ENCODE measurements at places on chromosomes 5 and 9. TPM values are rescaled to one million over a fixed set of nuclear protein-coding genes. Genes with fewer than 3 reads are reported as not detected.

DNA sequence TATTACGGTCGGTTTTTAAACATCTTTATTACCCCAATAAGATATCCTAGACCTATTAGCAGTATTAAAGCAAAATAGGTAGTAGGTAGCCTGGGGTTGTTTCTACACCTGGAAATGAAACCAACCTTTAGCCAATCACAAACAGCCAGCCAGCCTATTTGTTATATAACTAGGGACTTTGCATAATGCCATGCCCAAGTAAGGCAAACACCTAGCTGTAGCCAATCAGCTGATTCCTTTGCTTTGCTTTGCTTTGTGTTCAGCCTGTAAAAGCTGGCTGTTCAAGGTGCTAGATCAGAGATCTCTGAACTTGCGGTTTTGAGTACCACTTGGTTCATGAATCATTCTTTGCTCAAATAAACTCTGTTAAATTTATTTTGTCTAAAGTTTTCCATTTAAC lies 46.5 kb upstream of the SETD9 start:
- peaks cover 30% of the 10 kb centered on the region for H3K36me3 ChIP-seq
- no peak for DNase-seq
- H3K4me1 ChIP-seq, result no peaks in the 10 kb centered on the region
- no peak overlapping the region for H3K4me3 ChIP-seq
- H3K27me3 ChIP-seq, result no peaks in the 10 kb centered on the region
- no peak overlapping the region for H3K27ac ChIP-seq

DNA sequence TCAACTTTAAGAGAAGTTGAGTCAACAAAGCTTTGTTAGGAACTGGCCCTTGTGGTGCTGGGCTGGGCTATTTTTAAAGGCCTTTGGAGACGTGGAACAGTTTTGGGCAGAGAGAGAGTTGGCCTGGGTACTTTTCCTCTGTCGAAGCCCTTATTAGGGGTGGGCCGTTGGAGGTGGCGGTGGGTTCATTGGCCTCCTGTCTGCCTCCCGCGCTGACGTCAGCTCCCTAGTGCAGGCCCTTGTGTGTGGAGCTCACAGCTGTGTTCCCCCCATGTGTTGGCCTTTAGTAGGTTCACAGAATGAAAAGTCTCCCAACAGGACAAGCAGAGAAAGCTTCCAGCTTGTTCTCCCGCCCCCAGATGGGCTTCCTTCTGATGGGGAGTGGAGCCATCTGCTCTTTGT lies 2.7 kb downstream of the NCS1 start:
- H3K27me3 ChIP-seq, result peaks cover 15% of the 10 kb centered on the region
- no peak overlapping the region for H3K4me3 ChIP-seq
- peaks cover 9% of the 10 kb centered on the region for H3K36me3 ChIP-seq
- no peaks in the 10 kb centered on the region for H3K4me1 ChIP-seq
- no peak for DNase-seq

DNA sequence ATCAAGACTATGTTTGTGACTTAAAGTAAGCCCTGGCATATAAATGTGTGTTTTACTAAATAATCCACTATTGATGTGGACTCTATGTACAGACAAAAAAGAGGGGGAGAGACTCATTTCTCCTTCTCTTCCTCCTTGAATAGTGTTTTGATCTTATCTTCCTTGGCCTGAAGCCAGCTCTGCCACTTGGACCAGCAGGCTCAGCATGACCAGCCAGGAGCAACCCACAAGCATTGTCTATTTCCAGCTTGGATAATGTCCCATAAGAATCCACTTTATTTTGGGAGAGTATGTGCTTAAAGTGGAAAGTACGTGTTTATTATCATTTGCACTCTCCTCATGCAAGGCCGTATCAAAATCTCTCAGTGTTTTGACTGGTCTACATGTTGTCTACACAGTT lies 23.8 kb upstream of the SLC46A2 start:
- peaks cover 9% of the 10 kb centered on the region for H3K36me3 ChIP-seq
- DNase-seq, result no peak
- no peak overlapping the region for H3K27ac ChIP-seq
- H3K27me3 ChIP-seq, result peaks cover 3% of the 10 kb centered on the region

GRCh38 chr5:115179030-115179393 lies 9.3 kb upstream of the TRIM36 start:
- H3K27ac ChIP-seq, result no peak overlapping the region
- no peak for DNase-seq
- H3K4me1 ChIP-seq, result no peaks in the 10 kb centered on the region

DNA sequence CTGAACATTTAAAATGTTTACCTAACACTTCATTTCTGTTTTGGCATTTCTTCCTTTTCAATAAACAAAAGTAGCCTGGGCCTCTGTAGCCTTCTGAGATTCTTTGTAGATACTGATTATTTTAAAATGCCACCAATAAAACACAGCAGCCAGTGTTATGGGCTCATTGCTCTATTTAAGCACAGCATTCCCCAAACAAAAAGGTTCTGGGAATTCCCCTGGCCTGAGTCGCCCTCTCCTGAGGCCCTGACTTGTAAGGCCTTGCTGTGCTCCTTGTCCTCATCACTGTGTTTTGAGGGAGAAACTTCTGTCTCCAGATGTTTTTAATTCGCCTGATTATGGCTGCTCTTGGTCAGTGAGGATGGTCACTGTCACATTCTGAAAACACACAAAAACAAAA lies 33.0 kb upstream of the CTXN3 start:
- H3K27me3 ChIP-seq, result no peaks in the 10 kb centered on the region
- no peak overlapping the region for H3K27ac ChIP-seq
- H3K4me3 ChIP-seq, result no peak overlapping the region
- DNase-seq, result no peak
- no peaks in the 10 kb centered on the region for H3K36me3 ChIP-seq

DNA sequence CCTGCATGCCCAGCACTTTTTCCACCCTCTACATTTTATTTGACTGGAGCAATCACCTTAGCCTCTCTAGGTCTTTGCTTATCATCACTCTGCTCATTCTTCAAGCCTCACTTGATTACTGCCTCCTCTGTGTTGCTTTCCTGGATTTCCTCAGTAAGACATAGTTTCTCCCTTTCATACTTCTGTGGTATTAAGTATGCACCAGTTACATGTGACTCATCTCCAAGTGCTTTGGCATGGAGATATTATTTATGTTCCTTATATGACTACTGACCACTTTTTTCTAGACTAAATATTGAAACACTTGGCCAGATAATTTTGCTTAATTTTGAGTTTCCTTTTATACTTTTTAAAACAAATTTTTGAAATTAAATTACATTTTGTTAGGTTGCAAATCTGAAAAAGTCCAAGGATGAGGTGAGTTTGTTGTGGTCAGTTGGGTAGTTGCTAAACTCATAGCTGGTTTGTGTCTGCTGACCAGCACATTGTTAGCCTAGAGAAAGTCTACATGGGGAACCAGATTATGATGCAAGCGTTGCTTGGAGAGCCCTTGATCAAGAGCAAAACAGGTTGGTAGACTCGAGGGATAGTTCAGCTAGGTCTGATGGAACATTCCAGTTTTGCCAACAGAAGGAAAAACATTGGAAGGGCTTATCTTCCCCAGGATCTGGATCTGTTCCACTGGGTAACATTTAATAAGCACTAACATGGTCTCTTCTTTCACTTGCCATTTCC lies 140.2 kb downstream of the TMC1 start:
- H3K27ac ChIP-seq, result no peak overlapping the region
- peaks cover 9% of the 10 kb centered on the region for H3K4me1 ChIP-seq
- H3K36me3 ChIP-seq, result no peaks in the 10 kb centered on the region
- DNase-seq, result no peak

Gene SMIM33
- total RNA-seq, result not detected

Gene ODF2
- total RNA-seq, result 33.6 TPM

DNA sequence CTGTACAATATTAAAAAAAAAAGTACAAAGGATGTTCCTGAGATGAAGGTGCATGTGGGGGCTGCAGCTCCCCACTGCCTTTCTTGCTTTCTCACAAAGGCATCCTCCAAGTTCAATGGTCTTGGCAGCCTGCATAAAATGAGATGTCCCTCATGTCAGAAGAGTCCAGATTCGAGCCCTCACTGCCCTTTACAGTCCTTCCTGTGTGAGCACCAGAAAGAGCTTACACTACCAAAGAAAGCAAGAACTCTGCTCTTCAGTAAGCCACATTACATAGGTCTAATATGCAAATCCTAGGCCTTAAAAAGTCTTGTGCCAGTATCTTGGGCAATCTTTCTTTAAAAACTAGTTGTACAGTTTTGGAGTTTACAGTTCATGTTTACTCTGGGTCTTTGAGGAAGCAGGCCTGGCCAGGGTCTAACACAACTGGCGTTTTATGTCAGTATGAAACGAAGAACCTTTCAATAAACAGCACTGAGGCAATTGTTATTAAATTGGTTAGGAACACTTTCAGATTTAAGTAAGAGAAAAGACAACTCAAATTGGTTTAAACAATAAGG lies 36.0 kb downstream of the CSF2 start:
- H3K4me1 ChIP-seq, result peaks cover 2% of the 10 kb centered on the region
- H3K27ac ChIP-seq, result no peak overlapping the region
- no peak for DNase-seq
- H3K27me3 ChIP-seq, result no peaks in the 10 kb centered on the region

DNA sequence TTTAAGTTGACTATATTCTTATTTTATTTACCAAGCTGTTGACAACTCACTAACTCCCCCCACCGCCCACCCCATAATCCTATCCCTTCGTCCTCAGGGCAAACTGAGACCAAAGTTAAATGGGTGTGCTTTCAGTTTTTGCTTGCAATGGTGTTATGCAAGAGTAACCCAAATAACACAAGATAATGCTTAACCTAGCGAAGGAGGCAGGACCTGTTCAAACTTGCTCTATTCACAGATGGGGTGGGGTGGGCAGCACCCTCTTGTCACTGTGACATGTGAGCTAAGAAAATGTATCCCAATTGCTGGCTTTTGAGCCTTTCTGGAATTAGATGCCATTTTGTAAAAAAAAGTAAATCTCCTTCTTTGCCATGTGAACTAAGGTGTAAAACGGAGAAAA lies 40.4 kb downstream of the GLIS3 start:
- no peaks in the 10 kb centered on the region for H3K27me3 ChIP-seq
- peaks cover 13% of the 10 kb centered on the region for H3K36me3 ChIP-seq
- H3K27ac ChIP-seq, result no peak overlapping the region
- no peak for DNase-seq

- DNase-seq, result no peak
- peaks cover 32% of the 10 kb centered on the region for H3K36me3 ChIP-seq
- no peak overlapping the region for H3K27ac ChIP-seq
- H3K4me1 ChIP-seq, result peaks cover 4% of the 10 kb centered on the region
Observed at GRCh38 chr5:134545070-134545868, 19.8 kb downstream of the JADE2 start.

- peaks cover 35% of the 10 kb centered on the region for H3K36me3 ChIP-seq
- DNase-seq, result no peak
- H3K27me3 ChIP-seq, result no peaks in the 10 kb centered on the region
- H3K4me3 ChIP-seq, result no peak overlapping the region
- H3K4me1 ChIP-seq, result no peaks in the 10 kb centered on the region
- H3K27ac ChIP-seq, result no peak overlapping the region
Observed at GRCh38 chr5:138408023-138408422, 30.8 kb upstream of the REEP2 start.

DNA sequence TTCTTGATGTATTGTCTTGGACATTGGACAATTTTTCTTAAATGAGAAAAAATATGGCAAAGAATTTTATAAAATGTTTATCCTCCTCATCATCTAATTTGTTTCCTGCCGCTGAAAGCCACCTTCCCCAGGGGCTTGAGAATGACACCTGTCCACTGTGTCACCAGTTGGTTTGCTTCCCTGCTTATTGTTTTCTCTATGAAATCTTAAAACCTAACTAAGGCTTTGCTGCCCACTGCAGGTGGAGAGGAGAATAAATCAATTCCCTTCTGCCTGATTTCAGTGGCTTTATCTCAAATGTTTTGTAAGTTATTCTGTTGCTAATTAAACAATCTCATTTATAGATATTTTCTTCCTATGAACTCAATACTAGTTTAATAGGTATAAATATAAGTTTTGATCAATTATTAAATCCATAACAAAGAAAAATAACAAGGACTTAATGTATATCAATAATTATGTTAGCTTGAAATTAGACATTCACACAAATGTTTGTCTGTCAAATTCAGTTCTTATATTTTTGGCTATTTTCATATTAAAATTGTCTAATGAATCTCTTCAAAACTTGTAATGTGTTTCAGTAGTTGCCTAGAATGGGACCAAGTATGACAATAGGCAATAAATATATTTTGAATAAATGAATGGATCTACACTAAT lies 822.5 kb downstream of the PTPRD start:
- H3K36me3 ChIP-seq, result no peaks in the 10 kb centered on the region
- H3K27ac ChIP-seq, result no peak overlapping the region
- H3K4me3 ChIP-seq, result no peak overlapping the region
- no peaks in the 10 kb centered on the region for H3K27me3 ChIP-seq

DNA sequence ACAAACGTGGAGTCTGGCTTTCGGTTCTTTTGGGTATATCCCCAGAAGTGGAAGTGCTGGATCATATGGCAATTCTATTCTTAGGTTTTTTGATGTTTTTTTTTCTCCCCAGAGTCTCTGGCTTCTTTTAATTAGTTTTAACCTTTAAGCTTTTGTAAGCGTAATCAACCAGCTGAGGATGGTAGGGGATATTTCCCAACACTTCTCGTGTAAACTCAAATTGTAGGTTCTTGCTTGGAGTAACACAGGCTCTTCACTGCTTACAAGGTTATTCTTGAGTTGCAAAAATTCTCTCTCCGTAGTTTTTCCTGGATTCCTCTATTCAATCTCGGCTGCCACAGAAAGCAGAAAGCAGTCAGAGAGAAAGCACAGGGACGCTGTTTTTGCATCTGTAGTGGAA lies 11.9 kb downstream of the LAMC3 start:
- peaks cover 90% of the 10 kb centered on the region for H3K27me3 ChIP-seq
- no peaks in the 10 kb centered on the region for H3K4me1 ChIP-seq
- no peak for DNase-seq
- H3K27ac ChIP-seq, result no peak overlapping the region
- no peaks in the 10 kb centered on the region for H3K36me3 ChIP-seq

Data from Calu3 (cell line).